GM19239 (cell line): ENCODE measurements at places on chromosomes 16 and 17.

DNA sequence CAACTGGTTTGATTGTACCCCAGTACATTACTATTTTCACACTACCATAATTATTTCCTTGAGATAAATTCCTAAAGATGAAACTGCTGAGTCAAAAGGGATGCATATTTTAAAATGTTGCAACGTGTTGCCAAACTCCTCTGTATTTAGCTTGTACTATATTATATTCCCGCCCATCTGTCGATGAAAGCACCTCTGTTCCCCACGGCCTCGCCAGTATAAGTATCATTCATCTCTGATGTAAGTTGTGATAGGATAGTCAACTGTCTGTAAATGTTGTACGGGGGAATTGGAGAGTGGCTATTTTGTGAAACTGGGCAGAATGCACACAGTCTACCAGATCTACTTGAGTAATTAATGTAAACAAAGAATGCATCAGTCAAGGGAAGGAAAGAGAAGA lies 47.7 kb upstream of the TNRC6A start:
- DNase-seq = no peak

GRCh38 chr16:75416904-75417565 lies 16.3 kb downstream of the CFDP1 start:
- no peak for DNase-seq

DNA sequence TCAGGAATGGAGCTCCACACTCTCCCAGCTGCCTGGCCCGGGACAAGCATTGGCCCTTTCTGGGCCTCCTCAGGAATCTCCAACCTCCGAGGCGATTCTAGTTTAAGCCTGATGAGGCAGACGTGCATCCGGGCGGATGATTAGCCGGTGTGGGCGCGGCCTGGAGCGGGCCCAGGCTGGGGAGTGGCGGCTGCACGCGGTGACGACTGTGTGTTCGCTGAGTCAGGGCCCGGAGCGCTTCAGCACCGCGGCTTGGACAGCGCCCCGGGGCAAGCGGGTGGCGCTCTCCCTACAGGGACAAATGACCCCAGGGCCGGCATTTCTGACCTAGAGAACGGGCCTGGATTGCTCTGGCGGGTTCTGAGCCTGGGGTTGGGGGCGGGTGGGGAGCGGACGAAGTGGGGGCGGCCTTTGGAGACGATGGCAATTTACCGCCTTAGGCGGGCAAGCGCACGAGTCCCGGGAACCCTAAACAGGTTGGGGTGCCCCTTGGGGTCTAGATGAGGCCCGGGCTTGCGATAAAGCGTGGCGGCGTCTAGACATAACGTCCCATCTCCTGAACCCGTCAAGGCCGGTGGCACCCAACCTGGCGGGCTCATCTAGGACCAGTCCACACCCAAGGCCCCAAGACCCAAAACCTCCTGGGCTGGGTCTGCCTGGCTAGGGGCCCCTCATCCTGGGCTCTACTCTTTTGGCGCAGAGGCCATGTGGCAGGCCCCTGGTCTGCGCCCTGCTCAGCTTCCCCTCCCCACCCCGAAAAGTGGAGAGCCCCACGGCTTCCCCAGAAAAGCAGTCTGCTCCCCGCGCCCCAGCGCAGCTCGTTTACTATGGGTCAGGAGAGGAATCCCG lies 22.3 kb upstream of the ZNHIT3 start:
- peak; percentile 54 for DNase-seq

GRCh38 chr17:18234853-18235380 lies 9.5 kb downstream of the LLGL1 start:
- no peak for DNase-seq

GRCh38 chr16:12268606-12269005 lies 292.1 kb downstream of the SNX29 start:
- no peak for DNase-seq

GRCh38 chr17:68812876-68813584 lies 142.2 kb downstream of the ABCA8 start:
- DNase-seq = no peak

DNA sequence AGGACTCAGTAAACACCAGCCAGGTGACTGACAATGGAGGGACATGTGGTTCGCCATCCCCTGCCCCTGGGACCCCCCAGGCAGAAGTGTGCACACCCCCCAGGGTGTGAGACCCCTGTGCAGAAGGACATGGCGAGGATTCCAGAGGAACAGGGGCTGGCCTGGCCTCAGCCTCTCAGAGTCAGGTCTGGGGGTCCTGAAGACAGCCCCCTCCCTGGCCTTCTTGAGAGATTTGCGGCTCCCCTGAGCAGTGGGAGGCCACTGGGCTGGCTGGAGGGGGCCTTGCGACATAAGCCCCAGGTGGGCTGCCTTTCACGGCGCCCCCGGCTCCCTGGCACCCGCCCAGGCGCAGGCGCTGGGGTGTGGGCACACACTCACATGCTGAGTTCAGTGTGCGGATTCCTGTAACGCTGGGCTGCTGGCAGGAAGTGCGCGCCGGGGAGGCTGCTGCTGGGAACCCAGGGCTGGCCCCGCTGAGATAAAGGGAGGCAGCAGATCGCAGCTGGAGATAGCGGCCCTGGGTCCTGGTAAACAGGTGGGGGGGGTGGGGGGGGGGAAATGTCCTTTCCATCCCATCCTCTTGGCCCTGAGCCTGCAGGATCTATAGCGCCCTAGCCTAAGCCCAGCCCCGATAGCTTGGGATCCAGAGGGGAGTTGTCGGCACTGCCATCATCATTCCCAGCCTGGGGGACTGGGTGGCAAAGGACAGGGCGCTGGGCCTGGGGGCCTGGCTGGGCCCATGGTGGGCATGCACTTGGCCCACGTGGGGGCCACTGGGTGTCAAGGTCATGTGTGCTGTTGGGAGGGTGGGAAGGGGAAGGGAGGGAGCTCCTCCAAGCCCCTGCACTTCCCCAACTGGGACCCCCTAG lies 27.1 kb downstream of the TMEM235 start:
- DNase-seq = no peak

DNA sequence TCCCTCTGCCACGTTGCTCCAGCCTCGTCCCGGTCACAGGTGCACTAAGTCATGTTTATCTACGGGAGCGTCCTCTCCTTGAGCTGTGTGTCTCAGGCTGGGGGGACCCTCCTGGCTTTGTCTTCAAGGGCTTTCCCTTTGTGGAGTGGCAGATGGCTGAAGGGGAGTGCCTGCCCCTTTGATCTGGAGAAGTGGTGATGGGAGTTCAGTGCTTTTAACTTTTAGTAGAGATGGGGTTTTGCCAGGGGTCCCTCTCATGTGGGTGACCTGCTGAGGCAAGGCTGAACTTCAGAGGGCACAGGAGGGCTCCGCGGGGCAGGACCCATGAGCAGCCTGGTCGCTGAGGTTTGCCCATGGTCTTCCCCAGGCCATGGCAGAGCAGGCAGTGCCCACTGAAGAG lies 73.1 kb upstream of the CDC42EP4 start:
- DNase-seq = no peak

GRCh38 chr17:60548990-60549389 lies 22.9 kb upstream of the APPBP2 start:
- DNase-seq = no peak

- no peak for DNase-seq
Observed at GRCh38 chr16:79589601-79590102, 10.9 kb downstream of the MAF start.

DNA sequence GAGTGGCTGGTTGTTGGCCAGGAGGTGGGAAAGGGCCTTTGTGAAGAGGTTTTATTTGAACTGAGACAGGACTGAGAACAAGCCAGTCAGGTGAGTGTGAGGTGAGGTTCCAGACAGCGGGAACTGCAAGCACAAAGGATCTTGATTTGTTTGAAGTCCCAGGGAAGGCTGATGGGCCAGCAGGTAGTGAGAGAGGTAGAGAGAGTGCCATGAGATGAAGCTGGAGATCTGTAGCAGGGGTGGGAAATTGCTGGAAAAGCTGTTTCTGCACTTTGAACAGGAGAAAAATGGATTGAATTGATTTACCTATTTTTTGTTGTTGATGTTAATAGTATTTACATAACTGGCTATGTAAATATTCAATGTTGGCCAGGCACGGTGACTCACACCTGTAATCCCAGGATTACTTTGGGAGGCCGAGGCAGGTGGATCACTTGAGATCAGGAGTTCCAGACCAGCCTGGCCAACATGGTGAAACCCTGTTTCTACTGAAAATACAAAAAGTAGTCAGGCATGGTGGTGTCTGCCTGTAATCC lies 7.7 kb upstream of the DCTPP1 start:
- no peak for DNase-seq

- DNase-seq = no peak
Observed at GRCh38 chr16:73735018-73735417, 561.6 kb upstream of the PSMD7 start.

DNA sequence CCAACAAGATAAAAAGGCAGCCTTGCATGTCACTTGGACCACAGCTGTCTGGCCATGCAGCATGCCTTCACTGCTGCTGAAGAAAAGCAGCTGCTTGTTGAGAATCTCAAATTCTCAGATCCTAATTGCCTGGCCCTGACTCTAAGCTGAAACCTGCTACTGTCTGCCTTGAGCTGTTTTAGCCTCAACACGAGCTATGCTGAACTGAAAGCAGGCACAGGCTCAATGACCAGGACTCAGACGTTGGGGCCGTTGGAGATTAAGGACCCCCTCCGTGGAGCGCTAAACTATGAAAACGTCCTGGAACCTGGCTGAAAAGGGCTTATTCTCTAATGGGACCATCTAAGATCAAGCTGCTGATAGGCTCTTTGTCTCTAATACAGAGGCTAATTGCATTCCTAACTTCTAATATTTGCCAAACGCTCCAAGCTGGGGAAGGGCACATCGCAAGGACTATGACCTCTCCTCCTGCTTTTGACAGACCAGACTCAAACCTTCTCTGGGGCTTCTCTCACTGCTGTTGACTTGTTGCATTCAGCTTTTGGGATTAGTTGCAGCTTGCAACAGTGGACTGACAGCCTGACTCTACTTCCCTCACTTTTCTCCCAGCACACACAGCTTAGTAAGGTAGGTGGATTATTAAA lies 4.6 kb upstream of the PLK1 start:
- DNase-seq = no peak

GRCh38 chr17:74595037-74595750 lies 3.1 kb upstream of the CD300LD start:
- DNase-seq = no peak

DNA sequence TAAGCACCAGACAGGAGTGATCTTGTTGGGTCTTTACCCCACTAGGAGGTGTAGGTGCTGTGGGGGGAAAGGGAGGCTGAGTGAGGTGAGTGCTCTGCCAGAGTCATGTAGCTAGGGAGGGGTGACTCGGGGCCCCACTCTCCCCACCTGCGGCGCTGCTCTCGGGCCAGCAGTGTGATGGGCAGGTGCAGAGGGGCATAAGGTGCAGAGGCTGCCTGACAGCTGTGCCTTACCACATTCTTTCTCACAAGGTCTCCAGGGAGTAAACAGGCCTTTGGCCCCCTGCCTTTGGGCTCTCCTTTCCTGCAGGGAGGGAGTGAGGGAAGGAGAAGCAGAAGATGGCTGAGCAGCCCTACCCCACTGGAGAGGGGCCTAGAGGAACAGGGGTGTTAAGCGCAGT lies 4.5 kb upstream of the CNP start:
- DNase-seq = no peak

- no peak for DNase-seq
Observed at GRCh38 chr16:86320237-86320595, 190.1 kb upstream of the FOXF1 start.

GRCh38 chr16:2953706-2954627 lies 10.1 kb upstream of the KREMEN2 start:
- no peak for DNase-seq

- no peak for DNase-seq
Observed at GRCh38 chr16:22091721-22092120, 620 bp upstream of the VWA3A start.

DNA sequence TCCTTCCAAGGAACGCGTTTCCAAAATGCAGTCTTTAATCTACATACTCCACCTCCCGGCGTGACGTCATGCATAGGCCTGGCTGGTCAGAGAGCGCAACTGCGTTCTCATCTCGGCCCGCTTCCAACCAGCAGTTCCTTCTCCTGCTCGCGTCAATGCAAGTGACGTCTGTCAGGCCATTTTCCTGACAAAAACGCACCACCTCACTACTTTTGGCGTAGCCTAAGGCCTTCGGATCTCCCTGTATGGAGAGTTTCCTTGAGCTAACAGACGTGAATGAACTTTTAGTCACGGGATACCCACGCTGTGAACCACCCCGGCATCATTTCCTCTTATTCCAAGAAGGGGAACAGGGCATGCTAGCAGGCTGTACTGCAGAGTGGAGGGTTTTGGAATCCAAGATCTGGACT lies 25.0 kb downstream of the TEX14 start:
- DNase-seq = no peak

DNA sequence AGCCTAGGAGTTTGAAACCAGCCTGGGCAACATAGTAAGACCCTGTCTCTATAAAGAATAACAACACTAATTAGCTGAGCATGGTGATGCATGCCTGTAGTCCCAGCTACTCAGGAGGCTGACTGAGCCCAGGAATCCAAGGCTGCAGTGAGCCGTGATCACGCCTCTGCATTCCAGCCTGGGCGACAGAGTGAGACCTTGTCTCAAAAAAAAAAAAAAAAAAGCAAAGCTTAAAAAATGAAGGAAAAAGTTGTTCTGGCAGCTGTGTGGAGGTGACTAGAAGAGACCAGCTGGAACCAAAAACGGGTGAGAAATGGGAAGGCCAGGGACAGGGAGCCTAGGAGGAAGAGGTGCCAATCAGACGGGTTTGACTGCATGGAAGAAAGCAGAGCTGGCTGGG lies 4.2 kb downstream of the BCL7C start:
- DNase-seq = no peak

DNA sequence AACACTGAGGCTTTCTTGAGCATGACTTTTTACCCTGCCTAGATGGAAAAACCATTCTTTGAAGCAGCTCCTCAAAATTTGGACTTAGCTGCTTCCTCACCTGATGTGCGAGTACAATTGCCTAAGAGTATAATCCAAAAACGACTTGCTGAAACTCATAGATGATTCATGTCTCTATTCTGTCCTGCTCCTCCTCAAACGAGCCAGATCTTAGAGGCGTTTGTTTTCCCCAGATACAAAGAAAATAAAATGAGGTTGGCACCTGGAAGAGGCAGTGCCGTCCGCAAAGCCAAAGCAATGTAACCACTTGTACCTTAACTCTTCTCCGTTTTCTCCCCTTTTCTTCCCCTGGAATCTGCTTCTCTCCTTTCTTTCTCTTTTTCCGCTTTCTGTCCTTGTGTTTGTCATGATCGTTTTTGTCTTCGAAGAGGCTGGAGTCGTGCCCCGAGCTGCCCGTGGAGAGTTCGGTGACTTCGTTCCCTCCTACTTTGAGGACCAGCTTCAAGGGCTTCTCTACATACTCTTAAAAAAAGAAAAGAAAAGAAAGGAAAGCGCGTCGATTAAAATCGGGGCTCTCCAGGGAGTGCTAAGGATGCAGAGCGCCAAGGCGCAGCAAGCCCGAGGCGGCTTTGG lies 895 bp downstream of the BRD7 start:
- no peak for DNase-seq

DNA sequence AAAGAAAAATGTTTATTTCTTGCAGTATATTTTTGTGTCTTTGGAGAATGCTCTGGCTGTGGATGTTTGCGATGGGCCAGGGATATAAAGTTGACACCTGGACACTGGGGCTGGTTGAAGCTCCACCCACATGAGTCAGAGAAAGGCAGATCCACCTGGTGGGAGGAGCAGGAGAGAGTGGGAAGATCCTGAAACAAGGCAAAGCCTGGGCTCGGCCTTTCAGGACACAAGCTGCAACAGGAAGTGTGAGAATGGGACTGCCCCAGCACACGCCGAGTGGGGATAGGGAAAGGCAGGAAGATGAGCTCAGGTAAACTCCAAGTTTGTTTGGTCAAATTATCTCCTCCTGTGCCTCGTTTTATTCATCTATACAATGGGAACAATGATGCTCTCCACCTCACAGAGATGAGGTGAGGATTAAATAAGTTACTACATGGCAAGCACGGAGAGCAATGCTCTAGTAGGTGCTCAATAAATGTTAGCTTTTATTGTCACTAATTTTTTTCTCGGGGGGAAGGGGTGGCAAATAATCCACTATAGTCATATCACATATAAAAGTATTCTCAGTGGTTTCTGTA lies 21.4 kb upstream of the PITPNM3 start:
- DNase-seq = no peak
